Lung (tissue), 17 donors: ENCODE measurements at places on chromosomes 1 and 21.

- H3K27ac ChIP-seq: no peak overlapping the region
- no peaks in the 10 kb centered on the region for H3K27me3 ChIP-seq
- no peaks in the 10 kb centered on the region for H3K4me1 ChIP-seq
- DNase-seq: no peak
- H3K36me3 ChIP-seq: no peaks in the 10 kb centered on the region
- H3K4me3 ChIP-seq: no peak overlapping the region
Observed at GRCh38 chr1:237873487-237874211, 17.1 kb downstream of the ZP4 start.

- no peak overlapping the region for H3K27ac ChIP-seq
- H3K4me3 ChIP-seq: no peak overlapping the region
- no peaks in the 10 kb centered on the region for H3K4me1 ChIP-seq
Observed at GRCh38 chr1:33872275-33872674, 8.4 kb downstream of the HMGB4 start.

DNA sequence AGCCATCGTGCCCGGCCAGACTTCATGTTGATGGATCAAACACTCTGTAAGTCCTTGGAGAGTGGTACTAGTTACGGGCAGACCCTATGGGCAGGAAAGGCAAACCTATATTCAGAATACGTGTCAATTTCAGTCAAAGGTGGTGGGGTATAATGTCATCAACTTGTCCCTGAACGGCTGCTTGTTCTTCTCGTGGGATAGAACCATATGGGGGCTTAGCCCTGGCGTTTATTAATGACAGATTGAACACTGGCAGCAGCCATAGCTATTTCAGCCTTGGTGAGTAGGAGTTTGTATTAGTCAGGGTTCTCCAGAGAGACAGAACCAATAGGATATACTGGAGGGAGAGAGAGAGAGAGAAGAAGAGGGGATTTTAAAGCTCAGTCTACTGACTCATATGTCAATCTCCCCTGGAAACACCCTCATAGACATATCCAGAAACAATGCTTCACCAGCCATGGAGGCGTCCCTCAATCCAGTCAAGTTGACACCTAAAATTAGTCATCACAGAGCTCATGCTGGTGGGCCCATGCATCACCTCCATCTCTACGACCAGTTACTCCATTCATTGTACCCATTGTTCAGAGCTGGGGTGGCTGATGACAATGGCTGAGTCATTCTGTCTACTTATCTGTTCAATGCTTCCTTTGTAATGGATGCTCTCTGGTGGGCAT, 16.1 kb upstream of the AQP10 start:
- H3K27ac ChIP-seq: no peak overlapping the region
- H3K27me3 ChIP-seq: no peaks in the 10 kb centered on the region
- H3K4me3 ChIP-seq: no peak overlapping the region
- H3K4me1 ChIP-seq: no peaks in the 10 kb centered on the region
- no peaks in the 10 kb centered on the region for H3K36me3 ChIP-seq
- DNase-seq: no peak

GRCh38 chr1:180228648-180229482, 1.2 kb upstream of the LHX4 start:
- H3K4me1 ChIP-seq: no peaks in the 10 kb centered on the region
- peaks cover 23% of the 10 kb centered on the region for H3K27me3 ChIP-seq
- H3K27ac ChIP-seq: no peak overlapping the region
- H3K4me3 ChIP-seq: peak overlapping the region; percentile 27
- peak; percentile 21 for DNase-seq
- no peaks in the 10 kb centered on the region for H3K36me3 ChIP-seq

DNA sequence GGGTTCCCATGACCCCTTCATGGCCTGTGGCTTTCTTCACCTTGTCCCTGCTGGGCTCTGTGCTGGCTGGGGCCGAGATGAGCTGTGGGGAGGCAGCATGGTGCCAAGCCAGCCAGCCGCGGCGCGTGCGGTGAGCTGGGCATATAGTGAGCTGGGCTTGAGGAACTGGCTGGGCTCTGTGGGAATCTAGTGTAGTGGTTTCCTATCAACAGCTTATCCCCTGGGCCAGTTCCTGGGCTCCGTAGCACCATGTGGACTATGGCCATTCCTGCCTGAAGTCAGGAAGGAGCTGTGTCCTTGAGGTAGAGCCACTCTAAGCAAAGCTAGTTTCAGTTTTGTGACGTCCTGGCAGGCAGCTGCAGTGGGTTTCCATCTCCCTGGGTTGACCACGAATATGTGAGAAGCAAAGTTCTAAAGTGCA, 1.8 kb downstream of the NCMAP start:
- H3K36me3 ChIP-seq: no peaks in the 10 kb centered on the region
- H3K27me3 ChIP-seq: peaks cover 19% of the 10 kb centered on the region
- H3K27ac ChIP-seq: peak overlapping the region; percentile 0
- DNase-seq: no peak

DNA sequence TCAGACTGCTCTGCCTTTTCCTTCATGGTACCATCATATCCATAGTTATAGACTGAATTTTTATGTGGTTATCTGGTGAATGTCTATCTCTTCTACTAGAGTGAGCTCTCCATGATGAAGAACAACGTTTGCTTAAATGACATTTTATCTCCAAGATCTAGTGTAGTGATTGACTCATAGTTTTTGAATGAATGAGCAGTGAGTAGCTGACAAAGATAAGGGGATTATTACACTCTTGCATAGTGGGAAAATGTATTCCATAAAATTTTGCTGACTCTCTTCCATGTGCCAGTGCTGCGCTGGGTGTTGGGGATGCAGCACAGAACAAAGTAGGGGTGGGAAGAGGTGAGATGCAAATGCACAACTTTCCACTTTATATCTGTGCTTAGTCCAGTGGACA, 147.7 kb downstream of the TGFB2 start:
- no peaks in the 10 kb centered on the region for H3K27me3 ChIP-seq
- peaks cover 3% of the 10 kb centered on the region for H3K4me1 ChIP-seq
- no peak for DNase-seq

GRCh38 chr1:229124520-229125124, 146.3 kb upstream of the RAB4A start:
- H3K4me3 ChIP-seq: no peak overlapping the region
- peaks cover 3% of the 10 kb centered on the region for H3K4me1 ChIP-seq
- no peaks in the 10 kb centered on the region for H3K36me3 ChIP-seq

DNA sequence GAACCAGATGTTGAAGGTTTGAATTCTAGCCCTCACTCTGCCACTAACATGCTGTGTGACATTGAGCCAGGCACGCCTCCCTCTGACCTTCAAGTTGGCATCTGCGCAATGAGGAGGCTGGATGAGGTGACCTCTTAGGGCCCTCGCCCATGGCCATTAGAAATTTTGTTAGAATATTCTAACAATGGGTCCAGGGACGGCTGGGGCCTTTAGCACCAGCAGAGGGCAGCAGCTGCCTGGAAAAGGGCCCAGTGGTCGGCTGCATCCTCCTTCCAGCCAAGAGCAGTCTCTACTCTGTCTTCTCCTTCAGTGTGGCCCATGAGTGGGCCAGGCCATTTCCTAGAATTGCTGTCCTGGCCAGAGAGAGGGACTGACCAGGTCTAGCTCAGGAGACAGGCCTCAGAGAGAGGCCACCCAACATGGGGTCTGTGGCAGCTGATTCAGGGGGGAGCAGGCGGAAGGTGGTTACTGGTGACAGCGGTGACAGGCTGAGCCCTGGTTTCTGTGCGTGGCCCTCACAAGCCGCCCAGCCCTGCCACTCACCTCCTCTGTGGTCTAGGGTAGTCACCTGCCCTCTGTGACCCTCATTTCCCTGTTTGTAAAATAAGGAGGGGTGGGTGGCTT, 101.3 kb upstream of the ACTL8 start:
- no peak overlapping the region for H3K27ac ChIP-seq
- H3K36me3 ChIP-seq: peaks cover under 1% of the 10 kb centered on the region
- DNase-seq: peak; percentile 62
- H3K4me3 ChIP-seq: no peak overlapping the region

- H3K4me1 ChIP-seq: peaks cover 15% of the 10 kb centered on the region
- no peaks in the 10 kb centered on the region for H3K36me3 ChIP-seq
- peak; percentile 82 for DNase-seq
Observed at GRCh38 chr21:45836268-45836655, 145.3 kb upstream of the COL6A1 start.

GRCh38 chr1:241617426-241617825, 22.7 kb downstream of the CHML start:
- H3K4me1 ChIP-seq: no peaks in the 10 kb centered on the region
- no peak overlapping the region for H3K4me3 ChIP-seq
- DNase-seq: no peak
- H3K27ac ChIP-seq: no peak overlapping the region

DNA sequence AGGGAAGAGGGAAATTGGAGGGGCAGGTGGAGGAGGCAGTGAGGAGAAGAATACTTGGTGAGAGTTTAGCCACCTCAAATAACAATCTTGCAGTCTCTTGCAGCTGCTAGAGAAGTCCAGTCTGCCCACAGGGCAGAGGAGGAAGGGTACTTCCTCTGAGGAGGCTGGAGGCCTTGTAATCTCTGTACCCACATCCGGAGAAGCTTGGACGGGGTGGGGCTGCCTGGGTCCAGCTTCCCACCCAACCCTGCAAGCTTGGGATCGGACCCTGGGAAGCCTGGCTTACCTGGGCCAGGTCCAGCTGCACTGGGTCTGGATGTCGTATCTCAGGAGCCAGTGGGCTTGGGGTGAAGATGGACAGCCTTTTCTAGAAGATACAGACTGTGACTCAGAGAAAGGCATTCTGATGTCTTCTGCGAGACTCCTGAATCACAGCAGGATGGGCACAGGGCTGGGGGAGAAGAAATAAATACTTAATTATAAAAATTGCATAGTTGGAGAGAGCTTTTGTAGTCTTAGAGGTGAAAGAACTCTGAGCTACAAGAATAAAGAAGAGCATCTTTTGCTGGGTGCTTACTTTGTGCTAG, 111.8 kb upstream of the JUN start:
- no peaks in the 10 kb centered on the region for H3K27me3 ChIP-seq
- peaks cover 14% of the 10 kb centered on the region for H3K4me1 ChIP-seq
- no peak overlapping the region for H3K4me3 ChIP-seq
- no peak for DNase-seq
- H3K36me3 ChIP-seq: no peaks in the 10 kb centered on the region

GRCh38 chr1:183600136-183600535, 9.9 kb upstream of the NCF2 start:
- H3K27ac ChIP-seq: no peak overlapping the region
- H3K4me1 ChIP-seq: no peaks in the 10 kb centered on the region
- no peak overlapping the region for H3K4me3 ChIP-seq
- no peaks in the 10 kb centered on the region for H3K36me3 ChIP-seq
- DNase-seq: no peak
- H3K27me3 ChIP-seq: no peaks in the 10 kb centered on the region

DNA sequence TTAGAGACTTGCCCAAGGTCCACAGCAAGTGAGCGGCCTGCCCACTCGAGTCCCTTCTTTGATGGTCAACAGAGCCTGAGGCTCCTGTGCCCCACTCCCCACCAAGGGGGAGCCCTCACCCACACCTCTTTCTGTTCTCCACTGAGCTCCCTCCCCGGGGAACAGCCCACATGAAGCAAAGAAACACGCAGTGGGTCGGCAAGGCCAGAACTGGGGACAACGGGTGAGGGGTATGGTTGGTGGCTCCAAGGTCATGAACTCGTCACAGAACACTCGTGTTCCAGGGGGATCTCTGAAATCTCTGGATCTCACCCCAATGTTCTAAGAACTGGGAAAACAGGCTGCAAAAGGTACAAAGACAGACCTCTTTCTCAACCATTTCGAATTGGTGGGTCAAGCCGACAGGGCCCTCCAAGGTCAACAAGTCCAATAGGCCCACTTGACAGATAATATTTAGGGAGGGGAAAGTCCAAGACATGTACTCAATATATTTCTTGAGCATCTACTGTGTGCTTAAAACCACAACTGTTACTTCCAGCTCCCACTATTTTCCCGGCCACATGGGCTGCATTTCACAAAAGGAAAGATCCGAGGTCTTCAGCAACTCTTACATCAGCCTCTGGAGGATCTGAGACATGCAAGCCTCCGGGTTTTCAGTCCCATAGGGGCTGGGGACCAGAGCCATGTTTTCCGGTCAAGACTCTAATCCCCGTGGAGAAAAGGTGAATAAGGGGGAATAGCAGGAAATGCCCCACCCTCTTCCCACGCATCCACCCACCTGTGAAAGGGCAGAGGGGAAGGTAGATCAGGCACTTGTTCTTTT, 1.1 kb upstream of the RAP1GAP start:
- peaks cover 27% of the 10 kb centered on the region for H3K27me3 ChIP-seq
- peaks cover 21% of the 10 kb centered on the region for H3K4me1 ChIP-seq
- H3K36me3 ChIP-seq: no peaks in the 10 kb centered on the region
- H3K4me3 ChIP-seq: no peak overlapping the region
- no peak overlapping the region for H3K27ac ChIP-seq

GRCh38 chr1:214702556-214702955, 99.6 kb downstream of the CENPF start:
- H3K27ac ChIP-seq: no peak overlapping the region
- no peaks in the 10 kb centered on the region for H3K36me3 ChIP-seq
- H3K4me1 ChIP-seq: no peaks in the 10 kb centered on the region
- DNase-seq: no peak
- H3K27me3 ChIP-seq: no peaks in the 10 kb centered on the region
- no peak overlapping the region for H3K4me3 ChIP-seq

DNA sequence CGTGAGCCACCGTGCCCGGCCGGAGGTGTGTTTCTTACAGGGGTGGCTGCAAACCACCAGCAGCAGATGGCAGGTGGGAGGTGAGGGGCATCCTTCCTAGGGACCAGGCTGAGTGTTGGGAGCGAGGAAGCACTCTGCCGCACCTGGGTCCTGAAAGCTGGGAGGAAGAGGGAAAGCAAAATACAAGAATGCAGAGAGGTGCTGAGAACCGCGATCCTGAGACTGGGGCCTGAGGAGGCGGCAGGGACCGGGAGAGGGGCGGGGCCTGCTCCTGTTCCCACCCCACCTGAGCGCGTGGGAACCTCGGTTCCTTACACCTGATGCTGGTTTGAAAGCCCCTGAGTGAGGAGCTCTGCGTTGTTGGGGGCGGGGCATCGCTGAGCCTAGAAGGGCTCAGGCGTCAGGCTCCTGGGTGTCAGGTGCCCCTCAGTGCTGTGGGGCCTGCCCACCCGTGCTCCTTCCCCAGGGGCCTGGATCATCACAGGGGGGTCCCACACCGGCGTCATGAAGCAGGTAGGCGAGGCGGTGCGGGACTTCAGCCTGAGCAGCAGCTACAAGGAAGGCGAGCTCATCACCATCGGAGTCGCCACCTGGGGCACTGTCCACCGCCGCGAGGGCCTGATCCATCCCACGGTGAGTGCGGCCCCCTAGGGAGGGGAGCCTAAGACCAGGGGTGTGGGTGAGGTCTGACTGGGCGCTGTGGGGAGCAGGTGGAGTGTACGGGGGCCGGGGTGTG, 15.5 kb downstream of the TRPM2 start:
- no peak for DNase-seq
- no peaks in the 10 kb centered on the region for H3K4me1 ChIP-seq
- H3K27ac ChIP-seq: no peak overlapping the region
- no peak overlapping the region for H3K4me3 ChIP-seq
- H3K27me3 ChIP-seq: peaks cover 7% of the 10 kb centered on the region
